Activated gamma-delta T cell (primary cell): ENCODE measurements at places on chromosomes 3 and 15.

DNA sequence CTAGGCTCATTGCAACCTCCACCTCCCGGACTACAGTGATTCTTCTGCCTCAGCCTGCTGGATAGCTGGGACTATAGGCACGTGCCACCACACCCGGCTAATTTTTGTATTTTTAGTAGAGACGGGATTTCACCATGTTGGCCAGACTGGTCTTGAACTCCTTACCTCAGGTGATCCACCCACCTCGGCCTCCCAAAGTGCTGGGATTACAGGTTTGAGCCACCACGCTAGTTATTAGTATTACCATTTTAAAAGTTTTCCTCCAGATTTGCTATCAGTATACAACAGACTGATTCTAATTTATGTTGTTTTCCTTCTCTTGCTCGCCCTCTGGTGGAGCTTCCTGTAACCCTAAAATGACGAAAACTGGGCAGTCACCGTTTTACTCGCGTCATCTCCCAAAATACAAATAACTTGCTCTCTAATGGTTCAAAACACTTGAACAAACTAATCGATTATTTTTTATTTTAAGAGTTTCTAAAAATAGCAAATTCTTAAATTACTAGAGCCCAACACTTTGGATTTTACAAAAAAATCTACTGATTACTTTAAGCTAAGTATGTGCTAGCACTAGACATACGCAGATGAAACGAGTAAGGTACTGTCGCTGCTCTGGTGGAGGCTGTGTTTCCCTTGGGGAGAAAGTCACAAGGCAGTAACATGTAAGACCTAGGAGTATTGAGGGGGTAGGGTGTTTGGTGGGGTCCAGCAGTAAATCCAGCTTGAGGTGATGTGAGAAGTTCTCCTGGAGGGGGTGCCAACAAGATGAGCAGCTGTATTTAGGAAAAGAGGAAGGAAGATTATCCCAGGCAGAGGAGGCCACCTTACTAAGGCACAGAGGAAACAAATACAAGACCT is 203.3 kb downstream of the MBNL1 start:
- no peak for DNase-seq

DNA sequence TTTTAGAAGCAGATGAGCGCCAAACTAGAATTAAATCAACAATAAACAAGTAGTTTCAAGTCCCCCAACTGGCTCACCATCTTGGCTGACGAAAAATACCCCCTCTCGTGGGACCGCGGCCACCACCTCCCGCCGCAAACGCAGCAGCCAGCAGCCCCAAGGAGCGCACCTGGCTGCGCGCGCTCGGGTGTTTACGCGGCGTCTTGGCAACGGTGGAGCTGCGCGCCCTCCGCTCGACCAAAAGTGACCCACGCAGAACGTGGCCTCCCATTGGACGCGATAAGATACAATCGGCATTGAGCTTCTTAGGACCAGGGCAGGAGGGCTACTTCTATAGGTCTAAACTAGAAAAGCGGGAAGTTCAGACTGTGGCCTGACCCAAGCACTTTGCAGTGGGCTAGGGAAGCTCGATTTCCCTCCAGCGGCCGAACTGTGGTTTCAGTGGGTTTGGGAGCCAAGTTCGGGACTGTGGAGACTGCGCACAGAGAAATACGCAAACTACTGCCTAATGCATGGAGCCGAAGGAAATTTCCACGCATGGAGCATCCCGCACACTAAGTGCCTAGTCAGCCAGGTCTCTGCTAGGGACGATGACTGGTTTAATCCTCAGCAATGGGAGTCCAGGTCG is at the start of gene MNS1:
Gene MNS1 (minus strand): TSS at position 245 of the 628 bp plus-strand sequence. CDS start 165 bp downstream, at position 80.
- DNase-seq = peak; percentile 24

- DNase-seq = no peak
Observed at GRCh38 chr15:31776039-31776438, 254.3 kb upstream of the CHRNA7 start.

DNA sequence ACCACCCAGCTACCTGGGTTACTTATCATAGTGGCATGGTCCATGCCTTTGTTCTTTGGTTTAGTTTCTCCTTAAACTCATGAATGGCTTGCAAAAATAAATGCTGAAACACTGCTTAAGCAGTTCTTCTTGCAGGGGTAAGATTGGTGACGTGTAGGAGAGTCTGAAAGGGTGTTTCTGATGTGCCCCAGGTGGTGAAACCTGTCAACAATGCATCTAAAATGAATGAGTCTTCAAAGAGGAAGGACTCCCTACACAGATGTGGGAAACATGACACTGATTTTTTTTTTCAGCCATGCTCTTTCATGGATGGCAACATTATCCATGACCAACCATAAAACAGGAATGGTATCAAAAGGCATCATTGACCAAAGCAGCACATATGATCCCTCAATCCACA is 72.0 kb downstream of the KCNH8 start:
- no peak for DNase-seq

GRCh38 chr3:116951610-116952009 is 242.0 kb downstream of the TUSC7 start:
- DNase-seq = no peak

GRCh38 chr3:177453451-177453844 is 256.2 kb upstream of the TBL1XR1 start:
- DNase-seq = no peak

DNA sequence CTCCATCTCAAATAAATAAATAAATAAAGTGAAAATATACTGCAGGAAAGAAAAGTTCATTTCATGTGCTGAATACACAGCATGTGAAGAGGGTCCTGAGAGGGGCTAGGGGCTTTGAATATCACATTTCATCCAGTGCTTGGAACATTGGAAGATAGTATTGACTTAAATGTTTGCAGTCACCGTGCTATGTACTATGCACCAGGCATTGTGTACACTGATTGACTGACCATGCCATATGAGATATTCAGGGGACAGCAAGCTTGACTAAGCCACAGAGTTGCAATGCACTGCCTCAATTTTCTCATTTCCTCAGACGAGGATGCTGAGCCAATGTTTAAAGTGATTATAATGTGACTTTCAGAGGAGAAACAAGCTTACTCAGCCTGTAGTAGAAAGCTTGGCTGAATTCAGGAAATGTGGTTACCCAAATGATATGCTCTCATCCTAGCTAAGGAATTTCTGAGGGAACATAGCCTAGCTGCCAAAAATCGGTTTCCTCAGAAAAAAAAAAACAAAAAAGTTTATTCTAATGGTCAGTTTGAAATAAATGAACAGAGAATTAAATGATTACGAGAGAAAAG is 557.9 kb downstream of the FGF12 start:
- no peak for DNase-seq

GRCh38 chr15:45701108-45701507 is 66.3 kb downstream of the SQOR start:
- DNase-seq = no peak

GRCh38 chr3:140427786-140428185 is 250.1 kb upstream of the TRIM42 start:
- DNase-seq = no peak

- DNase-seq = peak; percentile 50
Observed at GRCh38 chr3:170037463-170038433, at the start of gene GPR160. Gene GPR160 (plus strand): TSS chr3:170037995. CDS start chr3:170083973, 45,978 bp downstream.

DNA sequence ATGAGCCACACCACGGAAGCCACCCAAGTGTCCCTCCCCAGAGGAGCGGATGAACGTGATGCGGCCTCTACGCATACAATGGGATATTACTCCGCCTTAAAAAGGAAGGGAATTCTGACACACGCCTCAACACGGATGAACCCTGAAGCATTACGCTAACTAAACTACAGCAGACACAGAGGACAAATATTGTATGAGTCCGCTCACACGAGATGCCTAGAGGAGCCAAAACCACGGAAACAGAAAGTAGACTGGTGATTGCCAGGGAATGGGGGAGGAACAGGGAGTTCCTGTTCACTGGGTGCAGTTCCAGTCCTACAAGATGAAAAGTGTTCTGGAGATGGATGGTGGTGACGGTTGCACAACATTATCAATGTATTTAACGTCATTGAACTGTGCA is 32.7 kb downstream of the SRGAP3 start:
- DNase-seq = no peak

GRCh38 chr3:80771085-80771484 is 990.4 kb downstream of the GBE1 start:
- no peak for DNase-seq

DNA sequence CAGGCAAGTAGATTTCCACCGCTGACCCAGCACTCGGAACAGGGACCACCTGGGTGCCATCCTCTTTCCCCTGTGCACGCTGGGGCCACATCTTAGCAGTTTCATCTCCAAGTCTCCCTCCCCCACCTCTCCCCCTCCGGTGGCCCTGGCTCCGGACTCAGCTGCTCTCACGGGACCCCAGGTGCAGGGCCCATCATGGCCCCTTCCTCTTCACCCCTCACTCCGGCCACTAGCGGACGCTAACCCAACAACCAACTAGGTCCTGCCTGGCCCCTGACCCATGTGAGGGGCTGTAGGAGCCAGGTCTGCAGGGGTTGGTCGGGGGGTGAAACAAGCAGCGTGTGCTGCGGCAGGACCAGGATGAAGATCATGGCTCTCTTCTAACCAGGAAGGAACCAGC is 31.3 kb upstream of the IQSEC1 start:
- no peak for DNase-seq

GRCh38 chr3:127450331-127450730 is 140.2 kb downstream of the TPRA1 start:
- no peak for DNase-seq

- DNase-seq = no peak
Observed at GRCh38 chr3:25679166-25679565, 14.5 kb upstream of the TOP2B start.

- no peak for DNase-seq
Observed at GRCh38 chr3:107846279-107846852, 244.5 kb downstream of the CD47 start.

- no peak for DNase-seq
Observed at GRCh38 chr3:42906070-42906847, at the start of gene ZNF662. Gene ZNF662 (plus strand): TSS chr3:42906142. CDS start chr3:42908115, 1,973 bp downstream.

- no peak for DNase-seq
Observed at GRCh38 chr15:60328852-60329443, 68.8 kb downstream of the ANXA2 start.

DNA sequence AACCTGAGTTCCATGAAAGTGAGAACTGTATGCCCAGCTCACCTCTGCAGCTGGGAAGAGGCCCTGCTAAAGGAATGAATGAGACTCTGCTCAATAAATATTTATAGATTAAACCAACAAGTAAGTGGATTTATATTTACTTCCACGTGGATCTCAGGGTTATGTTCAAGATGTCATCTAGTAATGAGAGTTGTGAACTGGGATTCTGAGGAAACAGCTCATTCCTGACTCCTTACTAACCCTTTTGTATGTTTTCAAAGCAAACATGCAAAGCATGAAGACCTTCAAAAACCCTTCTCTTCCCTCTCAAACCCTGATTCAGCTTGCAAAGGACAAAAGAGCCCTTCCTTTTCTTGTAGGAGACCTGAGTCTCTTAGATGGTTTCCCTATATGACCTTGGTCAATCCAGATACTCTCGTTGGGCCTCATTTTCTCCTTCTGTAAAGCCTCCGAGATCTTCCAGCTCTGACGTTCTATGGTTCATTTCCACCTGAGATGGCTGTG is 53.4 kb downstream of the LSM3 start:
- DNase-seq = no peak

DNA sequence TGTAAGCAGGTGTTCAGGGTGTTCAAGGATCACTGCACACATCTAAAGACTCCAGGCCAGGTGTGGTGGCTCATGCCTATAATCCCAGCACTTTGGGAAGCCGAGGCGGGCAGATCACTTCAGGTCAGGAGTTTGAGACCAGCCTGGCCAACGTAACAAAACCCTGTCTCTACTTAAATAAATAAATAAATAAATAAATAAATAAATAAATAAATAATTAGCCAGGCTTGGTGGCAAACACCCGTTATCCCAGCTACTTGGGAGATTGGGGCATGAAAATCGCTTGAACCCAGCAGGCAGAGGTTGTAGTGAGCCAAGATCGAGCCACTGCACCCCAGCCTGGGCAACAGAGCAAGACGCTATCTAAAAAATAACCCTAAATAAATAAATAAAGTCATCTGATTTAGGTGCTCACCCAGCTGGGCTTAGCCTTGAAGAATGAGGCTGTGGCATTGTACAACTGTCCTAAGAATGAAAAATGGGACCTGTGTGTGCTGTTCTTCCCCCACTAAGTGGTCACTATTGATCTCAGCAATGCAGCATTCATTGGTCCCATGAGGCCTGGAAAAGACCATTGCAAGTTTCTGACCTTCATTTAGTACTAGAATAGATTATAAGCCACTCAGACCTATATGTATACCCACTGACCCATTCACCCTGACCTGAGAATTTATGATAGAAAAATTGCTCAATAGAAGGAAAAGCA is 82.8 kb upstream of the ABHD17C start:
- no peak for DNase-seq

DNA sequence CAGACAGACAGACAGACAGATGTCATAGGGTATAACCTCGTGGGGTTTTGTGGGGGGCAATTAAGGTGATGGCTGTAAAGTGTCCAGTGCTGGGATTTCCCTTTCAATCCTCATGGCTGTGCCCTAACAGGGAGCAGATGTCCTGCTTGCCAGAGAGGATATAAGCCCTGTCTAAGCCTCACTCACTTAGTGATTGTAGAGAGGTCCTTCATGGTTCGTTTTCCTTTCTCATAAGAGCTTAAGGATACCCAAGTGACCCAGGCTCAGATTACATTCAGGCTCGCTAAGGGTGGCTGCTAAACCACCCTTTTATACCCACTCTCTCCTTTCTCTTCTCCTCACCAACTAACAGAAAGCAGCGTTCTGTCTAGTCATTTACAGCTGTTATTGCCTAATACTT is 19.2 kb downstream of the LYSMD2 start:
- no peak for DNase-seq

DNA sequence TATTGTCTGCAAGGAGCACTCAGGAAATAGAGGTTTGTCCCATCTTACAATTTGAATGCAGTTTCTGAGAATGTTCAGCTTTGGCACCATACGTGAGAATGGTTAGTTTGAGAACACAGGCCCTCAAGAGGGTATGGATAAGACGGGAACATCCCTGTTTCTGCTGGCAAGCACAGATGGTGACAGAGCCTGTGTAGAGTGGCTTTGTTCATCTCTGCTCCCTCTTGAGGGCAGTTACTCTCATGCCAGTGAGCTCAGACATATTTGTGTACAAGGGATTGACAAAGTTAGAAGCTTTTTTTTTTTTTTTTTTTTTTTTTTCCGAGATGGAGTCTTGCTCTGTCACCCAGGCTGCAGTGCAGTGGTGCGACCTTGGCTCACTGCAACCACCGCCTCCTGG is 71.5 kb upstream of the FILIP1L start:
- no peak for DNase-seq

DNA sequence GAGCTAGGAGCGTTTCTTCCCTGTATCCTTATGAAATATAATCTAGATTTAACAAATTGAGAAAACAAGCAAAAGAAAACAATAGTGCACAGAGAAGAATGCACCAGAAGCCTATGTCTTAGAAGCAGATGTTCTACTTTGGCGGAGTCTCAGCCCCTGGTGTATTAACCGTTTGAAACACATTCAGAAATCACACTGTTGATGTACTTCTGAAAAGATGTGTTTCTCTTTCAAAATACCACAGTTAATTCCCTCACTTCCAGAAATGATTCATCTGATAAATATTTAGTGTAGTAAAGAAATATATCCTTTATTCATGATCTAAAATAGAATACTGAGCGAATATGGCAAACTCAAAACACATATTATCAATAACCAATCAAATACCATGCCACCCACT is 77.7 kb downstream of the CBLB start:
- no peak for DNase-seq
